ENCODE measurements at places on chromosomes 7 and 10.

DNA sequence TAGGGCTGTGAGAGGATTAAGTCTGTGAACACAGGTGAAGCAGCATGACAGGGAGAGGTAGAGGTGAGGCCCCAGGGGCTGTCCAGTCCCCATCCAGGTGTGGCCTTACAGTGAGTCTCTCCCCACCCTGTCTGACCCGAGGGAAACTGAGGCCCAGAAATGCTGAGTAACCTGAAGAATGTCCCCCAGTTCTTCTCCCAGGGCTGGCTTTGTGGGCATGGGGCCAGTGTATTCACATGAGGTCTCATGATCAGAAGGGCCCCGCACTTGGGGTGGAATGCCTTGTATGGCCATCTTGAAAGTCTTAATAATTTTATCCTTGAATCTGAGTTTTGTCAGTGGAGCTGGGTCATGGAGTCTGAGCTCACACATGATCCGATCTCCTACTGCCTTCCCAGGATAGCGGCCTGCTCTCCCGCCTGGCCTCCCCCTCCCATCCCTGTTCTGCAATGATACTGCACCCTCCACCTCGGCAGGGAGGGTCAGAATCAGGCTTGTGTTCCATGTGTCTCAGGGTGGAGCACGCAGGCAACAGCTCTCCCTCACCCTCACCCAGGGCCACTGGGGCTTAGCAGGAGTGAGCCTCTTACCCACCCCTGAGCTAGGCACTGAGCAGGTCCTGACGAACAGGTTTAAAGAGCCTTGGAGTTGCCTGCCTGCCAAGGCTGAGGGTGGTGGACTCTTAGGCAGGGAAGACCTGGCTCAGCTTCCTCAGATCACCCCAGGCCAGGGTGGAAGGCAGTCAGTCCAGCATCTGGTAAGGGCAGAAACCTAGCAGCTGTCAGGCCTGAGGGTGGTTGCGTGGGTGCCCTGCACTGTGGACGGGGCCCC is 41.4 kb upstream of the NPFFR1 start:
- DNase-seq = no peak

DNA sequence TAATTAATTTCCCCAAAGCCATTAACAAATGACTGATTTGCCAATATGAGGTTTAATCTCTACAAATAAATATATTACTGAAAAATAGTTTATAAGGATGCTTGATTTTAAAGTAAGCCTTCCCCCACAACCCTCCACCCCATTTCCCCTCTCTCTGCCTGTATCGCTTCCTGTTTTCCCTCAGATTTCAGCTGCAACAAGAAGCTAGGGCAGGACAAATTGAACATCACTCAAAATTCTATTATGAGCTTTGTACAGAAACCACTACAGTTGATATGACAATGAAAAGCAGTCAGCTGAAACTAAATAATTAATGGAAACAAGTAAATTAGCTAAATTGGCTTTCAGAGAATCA is 109.0 kb upstream of the SP4 start:
- DNase-seq = no peak

GRCh38 chr10:110373059-110373458 is 68.3 kb upstream of the SMNDC1 start:
- no peak for DNase-seq

- no peak for DNase-seq
Observed at GRCh38 chr7:92988051-92988450, 129.7 kb downstream of the SAMD9 start.

GRCh38 chr10:78775891-78776290 is 292.9 kb upstream of the ZMIZ1 start:
- no peak for DNase-seq

- no peak for DNase-seq
Observed at GRCh38 chr7:92953657-92954056, 117.3 kb upstream of the CDK6 start.

DNA sequence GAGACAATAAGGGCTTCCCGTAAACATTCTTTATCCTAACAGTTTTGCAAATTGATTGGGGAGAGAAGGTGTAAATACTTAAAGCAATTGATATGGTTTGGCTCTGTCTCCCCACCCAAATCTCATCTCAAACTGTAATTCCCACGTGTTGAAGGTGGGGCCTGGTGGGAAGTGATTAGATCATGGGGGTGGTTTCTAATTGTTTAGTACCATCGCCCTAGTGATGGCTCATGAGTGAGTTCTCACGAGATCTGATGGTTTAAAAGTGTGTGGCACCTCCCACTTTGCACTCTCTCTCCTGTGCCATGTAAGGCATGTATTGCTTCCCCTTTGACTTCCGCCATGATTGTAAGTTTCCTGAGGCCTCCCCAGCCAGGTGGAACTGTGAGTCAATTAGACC is 22.1 kb upstream of the CAPZA2 start:
- no peak for DNase-seq

GRCh38 chr10:22564060-22564459 is 150.3 kb downstream of the PIP4K2A start:
- no peak for DNase-seq

GRCh38 chr7:143176128-143176527 is 7.1 kb upstream of the TAS2R39 start:
- no peak for DNase-seq

DNA sequence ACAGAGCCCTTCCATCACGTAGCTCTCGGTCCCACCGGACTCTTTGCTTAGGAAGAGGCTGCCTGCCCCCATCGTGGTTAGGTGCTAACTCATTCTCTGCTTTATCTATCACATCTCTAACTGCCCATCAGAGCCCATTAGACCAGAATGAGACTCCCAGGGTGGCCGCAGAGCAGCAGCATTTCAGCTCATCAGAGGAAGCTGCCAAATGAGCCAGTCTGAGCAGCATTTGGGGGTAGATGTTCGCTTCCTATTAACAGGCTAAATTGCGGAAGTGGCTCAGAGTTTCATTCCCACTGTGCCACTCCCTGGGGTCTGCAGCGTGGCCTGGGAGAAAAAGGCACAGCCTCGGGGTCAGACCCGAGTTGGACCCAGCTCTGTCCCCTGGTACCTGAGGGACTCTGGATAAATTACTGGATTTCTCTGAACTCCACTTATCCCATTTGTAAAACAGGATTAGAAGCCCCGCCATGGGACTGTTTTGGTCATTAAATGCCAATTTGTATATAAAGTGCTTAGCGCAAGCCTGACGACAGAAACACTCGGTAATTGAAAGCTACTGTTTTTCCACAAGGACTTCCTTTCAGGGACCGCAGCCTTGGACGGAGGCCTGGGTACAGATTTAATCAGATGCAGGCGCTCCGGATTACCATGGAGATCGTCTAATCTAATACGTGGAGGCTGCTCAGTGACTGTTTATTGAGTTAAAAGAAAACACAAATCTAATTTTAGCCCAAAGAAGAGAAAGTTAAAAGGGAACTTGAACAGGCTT is 73.8 kb upstream of the PRLHR start:
- no peak for DNase-seq

GRCh38 chr10:103851261-103851660 is 4.1 kb downstream of the SH3PXD2A start:
- DNase-seq = no peak

DNA sequence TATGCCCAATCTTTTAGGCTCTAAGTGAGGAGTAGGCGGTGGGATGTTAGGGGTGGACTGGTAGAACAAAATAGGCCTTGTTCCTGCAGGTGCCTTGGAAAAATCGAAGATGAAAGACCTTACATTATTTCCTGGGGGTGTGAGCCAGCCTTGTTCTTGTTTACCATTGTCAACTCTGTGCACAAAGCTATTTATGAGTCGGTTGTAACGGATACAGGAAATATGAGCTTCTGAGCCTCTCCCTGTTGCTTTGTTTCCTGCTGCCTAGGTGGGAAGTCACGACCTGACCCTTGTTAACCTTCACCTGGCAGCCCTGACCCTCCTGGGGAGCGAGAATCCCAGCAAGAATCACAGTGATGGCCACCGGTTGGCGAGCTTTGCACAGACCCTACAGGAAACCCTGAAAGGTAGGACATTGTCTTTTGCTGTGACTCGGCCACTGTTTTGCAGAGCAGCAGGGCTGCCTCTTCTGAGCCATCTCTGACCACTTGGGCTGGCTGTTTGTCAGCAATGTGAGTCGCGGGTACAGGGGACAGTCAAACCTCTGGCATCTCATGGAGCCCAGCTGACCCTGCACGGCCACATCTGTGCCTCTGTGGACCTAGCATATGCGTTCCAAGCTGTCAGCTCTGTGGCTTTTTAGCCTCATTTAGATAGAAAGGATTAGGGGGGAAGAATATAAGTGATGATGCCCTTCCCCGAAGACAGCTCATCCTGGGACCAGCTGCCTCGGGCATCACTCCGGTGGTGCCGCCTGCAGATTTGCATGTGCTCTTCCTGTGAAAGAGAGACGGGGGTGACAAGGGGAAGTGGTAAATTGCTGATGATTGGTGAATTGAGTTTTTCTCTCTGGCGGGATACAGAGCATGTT is 102.1 kb upstream of the ANLN start:
- DNase-seq = no peak

DNA sequence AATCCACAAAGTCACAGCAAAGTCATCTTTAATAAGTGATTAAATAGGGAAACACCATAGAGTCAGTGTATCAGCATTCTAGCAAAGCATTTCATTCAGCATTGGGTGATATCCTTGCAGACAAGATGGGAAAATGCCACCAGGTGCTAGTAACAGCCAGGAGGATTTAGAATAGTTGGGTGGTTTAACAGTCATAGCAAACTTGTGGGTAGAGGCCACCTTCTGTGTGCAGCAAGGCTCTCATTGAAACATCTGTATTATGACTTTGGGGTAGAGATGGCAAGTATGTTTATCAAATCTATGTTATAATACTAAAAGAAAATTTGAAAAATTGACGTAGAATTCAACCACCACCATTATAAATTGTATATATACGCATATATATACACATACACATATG is 26.4 kb upstream of the ADO start:
- DNase-seq = no peak

DNA sequence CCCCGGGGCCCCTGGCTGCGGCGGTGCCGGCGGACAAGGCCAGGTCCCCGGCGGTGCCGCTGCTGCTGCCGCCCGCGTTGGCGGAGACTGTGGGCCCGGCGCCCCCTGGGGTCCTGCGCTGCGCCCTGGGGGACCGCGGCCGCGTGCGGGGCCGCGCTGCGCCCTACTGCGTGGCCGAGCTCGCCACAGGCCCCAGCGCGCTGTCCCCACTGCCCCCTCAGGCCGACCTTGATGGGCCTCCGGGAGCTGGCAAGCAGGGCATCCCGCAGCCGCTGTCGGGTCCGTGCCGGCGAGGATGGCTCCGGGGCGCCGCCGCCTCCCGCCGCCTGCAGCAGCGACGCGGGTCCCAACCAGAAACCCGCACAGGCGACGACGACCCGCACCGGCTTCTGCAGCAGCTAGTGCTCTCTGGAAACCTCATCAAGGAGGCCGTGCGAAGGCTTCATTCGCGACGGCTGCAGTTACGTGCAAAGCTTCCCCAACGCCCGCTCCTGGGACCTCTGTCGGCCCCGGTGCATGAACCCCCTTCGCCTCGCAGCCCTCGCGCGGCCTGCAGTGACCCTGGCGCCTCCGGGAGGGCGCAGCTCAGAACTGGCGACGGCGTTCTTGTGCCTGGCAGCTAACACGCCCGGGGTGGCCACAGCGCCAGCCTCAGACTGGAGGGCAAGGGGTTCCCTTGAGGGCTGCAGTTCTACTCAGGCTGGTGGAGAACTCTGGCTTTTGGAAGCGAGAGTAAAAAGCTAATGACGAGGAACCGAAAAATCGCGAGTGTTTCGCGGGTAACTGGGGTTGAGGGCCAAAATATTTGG is 804 bp downstream of the FRAT1 start:
- no peak for DNase-seq

DNA sequence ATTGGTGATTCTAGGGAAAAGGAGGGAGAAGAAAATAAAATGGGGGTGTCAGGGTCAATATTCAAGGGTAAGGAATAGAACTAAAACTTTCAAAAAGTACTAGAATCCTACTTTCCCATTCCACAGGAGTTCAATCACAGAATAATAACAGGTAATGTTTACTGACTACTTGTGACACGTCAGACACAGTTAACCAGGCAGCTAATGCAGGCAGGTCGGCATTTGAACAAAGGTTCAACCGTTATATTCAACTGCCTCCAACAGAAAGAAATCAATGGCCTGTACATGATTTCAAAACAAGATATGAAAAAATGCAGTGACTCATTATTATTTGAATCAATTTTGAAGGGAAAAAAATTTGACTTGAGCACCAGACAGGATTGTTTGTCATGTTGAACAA is 3.1 kb downstream of the ASB15 start:
- DNase-seq = no peak

GRCh38 chr7:77529279-77529678 is 7.8 kb upstream of the PTPN12 start:
- DNase-seq = no peak

DNA sequence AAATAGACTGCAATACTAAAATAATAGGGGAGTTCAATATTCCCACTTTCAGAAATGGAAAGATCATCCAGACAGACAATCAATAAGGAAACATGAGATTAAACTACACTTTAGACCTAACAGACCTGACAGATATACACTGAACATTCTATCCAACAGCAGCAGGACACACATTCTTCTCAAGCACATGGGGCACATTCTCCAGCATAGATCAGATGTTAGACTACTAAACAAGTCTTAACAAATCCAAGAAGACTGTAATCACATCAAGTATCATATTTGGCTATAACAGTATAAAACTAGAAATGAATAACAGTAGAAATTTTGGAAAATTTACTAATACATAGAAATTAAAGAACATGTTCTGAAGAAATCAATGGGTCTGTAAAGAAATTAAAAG is 458.9 kb upstream of the ANKRD30A start:
- DNase-seq = no peak

DNA sequence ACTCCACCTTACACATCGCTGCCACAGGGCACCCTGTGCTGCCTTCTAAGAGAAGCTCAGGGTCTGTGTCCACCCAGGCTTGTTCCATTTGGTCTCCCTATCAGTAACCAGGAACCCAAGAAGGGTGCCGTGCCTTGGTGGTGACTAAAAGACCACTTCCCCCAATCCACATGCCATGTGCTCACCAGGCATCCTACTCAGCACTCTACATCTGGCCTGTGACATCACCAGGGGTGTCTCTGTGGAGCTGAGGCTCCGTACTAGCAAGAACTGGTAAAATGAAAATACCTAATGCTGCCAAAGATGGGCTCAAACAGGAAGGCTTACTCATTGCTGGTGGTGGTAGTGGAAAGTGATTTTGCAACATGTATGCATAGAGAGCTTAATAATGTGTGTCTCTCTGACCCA is 19.0 kb upstream of the C10orf71 start:
- DNase-seq = no peak

DNA sequence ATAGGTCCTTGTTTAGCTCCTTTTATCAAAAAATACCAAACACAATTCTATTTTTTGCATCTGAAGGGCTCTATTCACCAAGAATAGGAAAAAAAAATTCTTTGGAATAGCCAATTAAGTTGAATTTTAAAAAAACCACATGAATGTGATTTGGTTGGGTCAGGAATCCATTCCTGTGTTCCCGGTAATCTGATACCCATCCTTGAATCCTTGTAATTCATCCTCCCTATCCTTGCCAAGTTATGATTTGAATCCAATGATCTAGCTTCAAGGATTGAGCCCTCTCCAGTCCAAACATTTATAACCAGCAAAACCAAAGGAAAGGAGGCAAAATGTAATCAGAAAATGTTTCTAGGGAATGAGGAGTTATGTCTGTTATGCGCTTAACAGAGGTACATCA is 86.6 kb downstream of the CFAP58 start:
- DNase-seq = no peak

GRCh38 chr7:151520419-151521261 is 945 bp upstream of the RHEB start:
- no peak for DNase-seq

All from NCI-H1417 treated with DMSO at 0.1 percent for 48 hours (cell line).